ENCODE measurements at places on chromosomes 1 and 21. TPM values are rescaled to one million over a fixed set of nuclear protein-coding genes. Genes with fewer than 3 reads are reported as not detected.

The IGSF3 gene
- total RNA-seq, result 11.7 TPM

The LIX1L gene
- total RNA-seq, result 25.2 TPM

The FCRL6 gene
- total RNA-seq, result 0.82 TPM

The UBR4 gene
- 56.3 TPM for total RNA-seq

GRCh38 chr1:89573410-89573809, 48.8 kb downstream of the LRRC8B start:
- no peak for DNase-seq

GRCh38 chr1:186658999-186659398, 21.2 kb downstream of the PTGS2 start:
- no peak for DNase-seq

- no peak for DNase-seq
Measured at GRCh38 chr1:40423951-40424618, 26.2 kb upstream of the ZFP69B start.

- no peak for DNase-seq
Measured at GRCh38 chr1:116501870-116502244, 69.0 kb downstream of the CD58 start.

- no peak for DNase-seq
Measured at GRCh38 chr1:84377480-84378095, 20.7 kb upstream of the DNASE2B start.

DNA sequence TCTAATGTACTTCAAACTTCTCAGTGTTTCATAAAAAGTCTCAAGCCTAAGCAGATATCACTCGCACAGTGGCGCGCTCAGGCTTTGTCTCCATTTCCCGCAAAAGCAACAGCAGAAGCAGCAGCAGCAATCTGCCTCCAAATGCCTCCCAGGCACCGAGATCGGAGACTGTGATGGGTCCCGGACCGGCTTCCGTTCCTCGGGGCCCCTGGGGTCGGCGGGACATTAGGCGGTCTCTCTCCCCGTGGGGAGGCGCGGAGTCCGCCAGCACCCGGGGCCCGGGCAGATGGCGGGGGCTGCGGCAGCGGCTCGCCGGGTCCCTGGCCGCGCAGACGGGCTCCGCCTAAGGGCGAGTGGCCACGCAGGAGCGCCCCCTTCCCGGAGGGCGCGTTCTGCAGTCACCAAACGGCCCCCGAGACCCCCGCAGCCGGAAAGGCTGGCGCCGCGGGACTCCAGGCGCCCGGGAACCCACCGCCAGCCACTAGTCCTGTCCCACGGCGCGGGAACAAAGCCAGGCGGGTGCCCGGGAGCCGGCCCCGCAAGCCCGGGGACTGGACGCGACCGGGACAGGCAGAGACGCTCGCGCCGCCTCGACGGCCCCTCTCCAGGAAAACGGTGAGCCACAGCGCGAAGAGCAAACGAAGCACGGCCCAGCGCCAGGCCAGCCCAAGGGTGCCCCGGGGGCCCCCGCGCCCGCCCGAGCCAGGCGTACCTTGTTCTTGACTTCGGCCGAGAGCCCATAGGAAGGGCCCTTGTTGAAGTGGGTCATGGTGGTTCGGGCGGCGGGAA, 590 bp downstream of the CNN3 start:
- DNase-seq, result peak; percentile 80

DNA sequence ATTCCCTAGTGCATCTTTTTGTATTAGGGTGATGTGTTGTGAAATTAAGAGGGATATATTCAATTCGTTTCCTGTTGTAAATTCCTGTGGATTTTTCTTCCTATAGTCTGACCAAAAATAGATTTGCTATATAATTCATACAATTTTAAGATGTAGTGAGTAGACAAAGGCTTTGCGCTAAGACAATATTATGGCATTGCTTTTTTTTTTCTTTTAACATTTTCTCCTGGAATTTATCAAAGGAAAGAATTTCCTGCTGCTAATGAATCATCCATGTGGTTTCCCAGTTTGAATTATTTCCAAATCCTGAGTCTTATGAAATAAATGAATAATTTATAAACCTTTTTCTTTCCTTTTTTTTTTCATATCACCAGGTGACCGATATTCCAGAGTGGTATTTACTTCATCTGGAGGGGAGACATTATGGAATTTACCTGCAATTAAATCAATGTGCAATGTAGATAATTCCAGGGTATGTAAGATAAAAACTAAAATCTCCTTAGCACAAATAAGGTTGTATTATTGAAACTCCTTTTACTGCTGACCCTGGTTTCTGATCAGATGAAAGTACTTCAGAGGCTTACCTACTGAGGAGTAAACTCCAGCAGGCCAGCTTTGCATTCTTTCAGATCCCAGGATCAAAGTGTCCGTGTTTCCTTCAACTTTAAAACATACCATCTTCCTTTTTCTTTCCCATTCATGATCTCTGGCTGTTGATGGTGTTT, 148.4 kb downstream of the TLR5 start:
- no peak for DNase-seq

- DNase-seq, result no peak
Measured at GRCh38 chr1:224498574-224499170, 64.1 kb upstream of the WDR26 start.

GRCh38 chr1:11053758-11054137, 6.1 kb downstream of the SRM start:
- DNase-seq, result no peak

GRCh38 chr1:206568256-206568655, 44.0 kb downstream of the EIF2D start:
- no peak for DNase-seq

- DNase-seq, result no peak
Measured at GRCh38 chr1:245183429-245183828, 28.6 kb downstream of the KIF26B start.

GRCh38 chr1:110118636-110119396, 6.6 kb downstream of the UBL4B start:
- no peak for DNase-seq

DNA sequence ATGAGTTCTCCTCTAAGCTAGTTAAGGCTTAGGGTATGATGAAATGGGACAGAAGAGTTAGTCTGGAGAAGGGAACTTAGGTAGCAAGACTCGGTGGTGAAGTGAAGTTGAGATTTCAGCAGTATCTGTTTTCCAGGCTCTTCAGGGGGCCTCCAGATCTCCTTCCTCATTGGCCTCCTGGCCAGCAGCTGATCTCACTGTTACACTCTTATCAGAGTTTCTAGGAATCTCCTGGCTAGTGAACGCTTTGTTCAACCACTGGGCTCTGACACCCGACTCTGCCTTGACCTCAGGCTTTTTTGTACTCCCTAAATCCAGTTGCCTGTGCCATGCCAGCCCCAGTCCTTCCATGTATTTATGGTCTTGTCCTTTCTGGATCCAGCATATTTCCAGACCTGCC, 311.0 kb downstream of the ASTN1 start:
- DNase-seq, result no peak

Measured in left ventricle myocardium superior (tissue), 1 donor.